Activated gamma-delta T cell treated with Interleukin-2 at 50 U/mL for 16 hours (primary cell): ENCODE measurements at places on chromosomes 7 and 10.

DNA sequence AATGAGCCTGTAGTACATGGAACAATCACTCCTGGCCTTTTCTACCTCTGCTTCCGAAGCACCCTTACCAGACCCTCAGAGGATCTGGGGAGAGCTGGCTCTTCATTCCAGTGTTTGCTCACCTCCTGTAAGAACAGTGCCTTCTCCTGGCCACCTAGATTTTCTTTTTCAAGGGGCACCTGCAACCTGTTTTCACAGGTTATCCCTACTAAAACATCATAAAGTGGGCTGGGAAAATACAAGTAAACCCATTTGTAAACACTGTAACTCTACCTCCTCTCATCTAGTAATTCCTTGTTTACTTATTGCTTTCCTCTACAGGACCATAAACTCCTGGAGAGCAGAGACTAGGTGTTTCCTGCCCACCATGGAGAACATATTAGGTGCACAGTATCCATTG lies 1.1 kb downstream of the PIK3AP1 start:
- DNase-seq: no peak

DNA sequence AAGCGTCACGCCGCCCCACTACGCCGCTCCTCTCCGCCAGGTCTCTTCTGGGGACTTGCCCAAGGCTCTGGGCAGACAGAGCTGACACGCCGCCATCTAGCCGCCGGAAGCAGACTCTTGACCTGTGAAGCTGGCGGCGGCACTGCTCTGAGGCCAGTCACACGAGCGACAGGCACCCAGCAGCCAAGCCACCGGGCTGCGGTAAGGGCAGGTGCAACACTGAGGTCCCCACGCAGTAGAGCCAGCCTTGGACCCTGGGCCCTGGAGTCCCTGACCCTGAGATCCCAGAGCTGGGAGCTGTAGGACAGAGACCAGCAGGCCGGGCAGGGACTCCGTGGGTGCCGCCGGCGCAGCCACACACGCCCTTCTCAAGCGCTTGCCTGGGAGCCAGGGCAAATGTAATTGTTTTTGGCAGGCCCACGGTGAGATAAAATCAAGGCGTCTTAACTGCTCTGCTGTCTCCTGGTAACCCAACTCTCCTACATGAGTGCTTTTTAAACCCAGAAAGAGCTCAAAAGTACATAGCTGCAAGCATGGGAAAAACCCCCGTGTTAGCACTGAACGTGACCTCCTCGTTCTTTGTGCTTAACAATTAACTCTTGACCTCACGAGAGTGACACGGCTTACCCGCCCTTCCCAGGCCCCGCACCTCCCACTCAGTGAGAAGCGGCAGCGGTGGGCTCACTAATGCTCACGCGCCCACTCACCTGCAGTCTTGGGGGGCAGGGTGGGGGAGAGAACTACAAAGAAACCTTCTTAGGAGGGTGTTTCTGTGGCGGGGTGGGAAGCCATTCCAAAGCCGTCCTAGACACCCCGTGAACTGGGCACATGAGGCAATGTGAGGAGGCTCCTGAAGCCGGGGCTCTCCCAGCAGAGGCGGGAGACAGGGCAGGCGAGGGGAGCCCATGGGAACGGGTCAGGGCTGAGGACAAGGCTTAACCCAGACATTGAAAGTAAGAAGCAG lies 8.5 kb downstream of the GPER1 start:
- DNase-seq: no peak

GRCh38 chr10:123129618-123130271 lies 6.0 kb upstream of the HMX3 start:
- DNase-seq: no peak

GRCh38 chr10:6990891-6991290 lies 410.8 kb upstream of the PRKCQ start:
- DNase-seq: no peak

- no peak for DNase-seq
Measured at GRCh38 chr10:93152136-93152535, 78.4 kb downstream of the CYP26A1 start.

GRCh38 chr7:37476428-37476827 lies 27.8 kb upstream of the ELMO1 start:
- no peak for DNase-seq

GRCh38 chr10:63346015-63346441 lies 119.7 kb downstream of the JMJD1C start:
- no peak for DNase-seq

DNA sequence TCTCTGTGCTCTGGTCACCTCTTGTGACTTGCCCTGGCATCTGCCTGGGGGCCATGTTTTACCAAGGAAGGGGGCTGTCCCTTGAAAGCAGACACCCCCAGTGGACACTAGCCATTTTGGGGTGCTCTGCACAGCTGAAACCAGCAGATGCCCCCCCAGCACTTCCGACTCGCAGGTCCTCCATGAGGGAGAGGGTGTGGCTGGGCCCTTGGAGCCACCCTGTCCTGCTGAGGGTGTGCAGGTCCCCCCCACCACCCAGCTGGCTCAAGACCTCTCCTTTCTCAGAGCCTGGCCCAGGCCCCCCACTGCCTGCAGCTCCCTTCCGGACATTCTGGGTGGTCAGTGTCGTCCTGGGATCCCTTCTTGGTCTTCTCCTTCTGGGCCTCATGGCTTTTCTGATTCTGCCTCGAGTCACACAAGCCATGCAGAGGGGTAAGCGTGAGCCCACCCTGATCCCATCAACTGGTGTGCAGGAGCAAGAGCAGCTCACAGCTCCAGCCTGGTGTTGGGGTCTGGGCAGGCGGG lies 12.3 kb downstream of the SCART1 start:
- no peak for DNase-seq

- DNase-seq: no peak
Measured at GRCh38 chr7:68730964-68731363, 867.3 kb upstream of the AUTS2 start.

GRCh38 chr7:142185069-142185468 lies 72.8 kb downstream of the PRSS58 start:
- no peak for DNase-seq

DNA sequence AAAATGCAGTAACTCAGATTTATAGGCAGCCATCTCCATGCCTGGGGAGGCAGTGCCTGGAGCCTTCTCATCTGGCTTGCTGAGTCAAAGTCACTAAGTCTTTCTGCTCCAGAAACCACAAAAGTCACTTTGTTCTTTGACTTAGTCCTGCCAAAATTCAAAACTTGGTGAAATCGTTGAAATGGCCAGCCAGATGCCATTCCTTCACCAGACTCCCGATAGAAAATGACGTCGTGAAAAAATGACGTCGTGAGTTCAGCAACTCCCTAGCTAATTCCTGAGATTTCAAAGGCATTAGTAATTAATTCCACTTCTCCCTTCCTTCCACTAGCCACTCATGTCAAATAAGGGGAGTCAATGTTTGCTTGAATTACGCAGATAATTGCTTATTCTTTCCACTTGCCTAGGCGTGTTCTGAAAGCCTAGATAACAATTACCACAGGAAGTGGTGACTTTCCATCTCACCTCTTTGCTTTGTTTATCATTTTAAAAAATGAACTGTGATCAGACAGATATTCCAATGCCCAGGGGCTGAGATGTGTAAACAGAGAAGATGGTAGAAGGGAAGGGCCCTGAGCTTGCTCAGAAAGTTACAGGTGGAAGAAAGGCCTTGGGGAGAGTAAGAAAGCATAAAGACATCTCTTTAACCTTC lies 48.5 kb upstream of the OSBPL3 start:
- no peak for DNase-seq

DNA sequence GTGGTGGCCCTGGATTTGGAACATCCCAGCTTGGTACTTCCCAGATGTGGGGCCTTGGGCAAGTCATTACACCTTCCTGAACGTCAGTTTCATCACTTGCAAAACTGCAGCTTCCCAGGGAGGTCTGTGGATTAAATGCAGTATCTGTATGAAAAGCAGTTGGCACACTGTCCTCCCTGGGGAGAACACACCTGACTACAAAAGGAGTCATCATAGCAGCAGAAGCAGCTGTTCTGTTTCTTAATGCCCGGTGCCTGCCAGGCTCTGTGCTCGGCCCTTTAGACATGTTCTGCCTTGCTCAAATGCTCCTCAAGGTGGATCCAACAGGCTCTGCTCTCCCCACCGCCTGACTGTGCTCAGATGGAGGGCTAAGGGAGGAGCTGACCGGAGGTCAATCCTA lies 31.0 kb downstream of the CDCA7L start:
- DNase-seq: no peak

DNA sequence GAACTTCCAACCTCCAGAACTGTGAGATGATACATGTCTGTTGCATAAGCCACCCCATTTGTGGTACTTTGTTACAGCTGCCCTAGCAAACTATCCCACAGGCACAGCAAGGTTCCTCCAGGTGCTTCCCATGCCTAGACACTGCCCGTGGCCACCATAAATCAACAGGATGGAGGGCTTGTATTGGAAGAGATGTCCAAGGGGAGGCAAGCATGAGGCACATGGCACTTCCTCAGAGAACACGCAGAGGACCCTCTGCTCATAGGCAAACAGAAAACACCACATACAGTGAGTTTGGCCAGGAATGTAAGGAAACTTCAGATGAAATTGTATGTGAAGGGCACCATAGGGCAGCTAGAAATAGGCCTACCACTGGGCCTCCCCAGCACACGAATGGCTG lies 291.1 kb downstream of the GRID1 start:
- no peak for DNase-seq
